CD8-positive, alpha-beta T cell (primary cell): ENCODE measurements at places on chromosomes 11 and 22. TPM values are rescaled to one million over a fixed set of nuclear protein-coding genes. Genes with fewer than 3 reads are reported as not detected.
A peak's percentile ranks its signal among the peaks of the same experiment; 100 is the strongest.

The OR6Q1 gene
- not detected for total RNA-seq

DNA sequence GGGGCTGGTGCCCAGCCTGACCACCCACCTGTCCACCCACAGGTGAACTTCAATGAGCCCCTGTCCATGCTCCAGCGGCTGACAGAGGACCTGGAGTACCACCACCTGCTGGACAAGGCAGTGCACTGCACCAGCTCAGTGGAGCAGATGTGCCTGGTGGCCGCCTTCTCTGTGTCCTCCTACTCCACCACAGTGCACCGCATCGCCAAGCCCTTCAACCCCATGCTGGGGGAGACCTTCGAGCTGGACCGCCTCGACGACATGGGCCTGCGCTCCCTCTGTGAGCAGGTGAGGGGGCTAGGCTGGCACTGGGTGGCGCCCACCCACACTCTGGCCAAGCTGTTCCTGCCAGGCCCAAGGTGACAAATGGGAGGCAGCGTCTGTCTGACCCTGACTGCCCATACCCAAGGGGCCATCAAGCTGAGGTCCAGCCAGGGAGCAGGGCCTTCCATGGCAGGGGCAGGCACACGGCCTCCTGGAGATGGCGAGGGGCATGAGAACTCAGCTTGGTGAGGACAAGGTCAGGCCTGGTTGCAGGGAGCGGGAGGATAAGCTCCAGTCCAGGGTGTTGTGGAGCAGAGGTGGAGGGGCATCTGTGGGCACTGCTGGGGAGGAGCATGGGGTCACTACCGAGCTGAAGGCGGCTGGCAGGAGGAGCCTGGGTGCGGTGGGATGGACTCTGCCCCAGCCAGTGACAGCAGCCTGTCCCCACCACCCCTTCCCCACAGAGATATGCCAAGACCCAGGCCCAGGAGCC is 77.7 kb downstream of the MORC2 start:
- DNase-seq = no peak

- no peak for DNase-seq
These were observed 297.7 kb upstream of the CCDC90B start for GRCh38 chr11:83583757-83584366.

DNA sequence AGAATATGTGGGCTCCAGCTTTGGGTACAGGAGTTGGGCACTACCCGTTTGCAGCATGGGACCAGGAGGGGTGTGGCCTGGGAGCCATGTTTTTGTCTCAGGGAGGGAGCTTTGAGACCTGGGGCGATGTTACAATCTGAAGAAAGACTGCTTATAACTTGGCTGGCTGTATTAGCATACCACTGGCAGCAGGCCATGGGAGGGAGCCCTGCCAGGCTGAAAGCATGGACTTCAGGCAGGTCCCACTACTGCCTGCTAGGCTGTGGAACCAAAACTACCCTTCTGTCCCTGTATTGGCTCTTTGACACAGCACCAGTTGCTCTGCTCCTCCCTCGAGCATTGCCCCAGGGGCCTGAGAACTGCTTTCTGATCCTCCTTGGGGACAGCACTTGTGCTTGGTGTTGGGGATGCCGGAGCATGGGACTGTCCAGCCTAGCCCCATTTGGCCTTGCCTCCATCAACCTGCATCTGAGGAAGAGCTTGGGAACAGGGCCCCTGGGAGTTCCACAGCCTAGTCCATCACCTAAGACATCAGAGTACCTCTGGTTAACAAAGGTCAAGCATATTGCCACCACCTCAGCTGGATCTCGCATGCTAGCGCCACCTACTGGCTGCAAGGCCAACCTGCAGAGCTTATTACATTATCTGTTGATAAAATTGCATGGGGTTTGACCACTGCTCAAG is 217.4 kb downstream of the SBF2 start:
- peak; percentile 39 for DNase-seq

- DNase-seq = no peak
These were observed 7.4 kb upstream of the CLMP start for GRCh38 chr11:123202155-123203151.

DNA sequence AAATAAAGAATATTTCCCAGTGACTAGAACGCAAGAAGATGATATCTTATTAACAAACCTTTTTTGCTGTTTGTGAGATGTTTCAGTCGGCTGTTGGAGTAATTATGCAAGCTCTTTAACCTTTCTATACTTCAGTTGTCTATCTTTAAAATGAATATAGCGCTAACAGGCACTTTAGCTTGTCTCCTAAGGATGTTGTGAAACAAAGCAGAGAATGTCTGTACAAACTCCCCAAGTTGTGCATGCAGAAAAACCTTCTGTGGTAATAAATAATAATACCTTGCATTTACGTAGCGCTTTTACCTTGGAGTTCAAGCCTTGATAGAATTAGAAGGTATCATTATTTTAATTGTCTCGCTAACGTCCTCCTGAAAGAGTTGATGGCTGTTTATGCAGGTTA is 1.9 kb upstream of the KDM2A start:
- no peak for DNase-seq

GRCh38 chr22:46749682-46750529 is 11.9 kb upstream of the CERK start:
- DNase-seq = no peak

GRCh38 chr22:42074132-42074811 is at the start of gene PHETA2:
Gene PHETA2, plus strand, starts transcription at chr22:42074248. Its CDS starts 3,046 bp downstream, at chr22:42077294.
- DNase-seq = peak; percentile 56

DNA sequence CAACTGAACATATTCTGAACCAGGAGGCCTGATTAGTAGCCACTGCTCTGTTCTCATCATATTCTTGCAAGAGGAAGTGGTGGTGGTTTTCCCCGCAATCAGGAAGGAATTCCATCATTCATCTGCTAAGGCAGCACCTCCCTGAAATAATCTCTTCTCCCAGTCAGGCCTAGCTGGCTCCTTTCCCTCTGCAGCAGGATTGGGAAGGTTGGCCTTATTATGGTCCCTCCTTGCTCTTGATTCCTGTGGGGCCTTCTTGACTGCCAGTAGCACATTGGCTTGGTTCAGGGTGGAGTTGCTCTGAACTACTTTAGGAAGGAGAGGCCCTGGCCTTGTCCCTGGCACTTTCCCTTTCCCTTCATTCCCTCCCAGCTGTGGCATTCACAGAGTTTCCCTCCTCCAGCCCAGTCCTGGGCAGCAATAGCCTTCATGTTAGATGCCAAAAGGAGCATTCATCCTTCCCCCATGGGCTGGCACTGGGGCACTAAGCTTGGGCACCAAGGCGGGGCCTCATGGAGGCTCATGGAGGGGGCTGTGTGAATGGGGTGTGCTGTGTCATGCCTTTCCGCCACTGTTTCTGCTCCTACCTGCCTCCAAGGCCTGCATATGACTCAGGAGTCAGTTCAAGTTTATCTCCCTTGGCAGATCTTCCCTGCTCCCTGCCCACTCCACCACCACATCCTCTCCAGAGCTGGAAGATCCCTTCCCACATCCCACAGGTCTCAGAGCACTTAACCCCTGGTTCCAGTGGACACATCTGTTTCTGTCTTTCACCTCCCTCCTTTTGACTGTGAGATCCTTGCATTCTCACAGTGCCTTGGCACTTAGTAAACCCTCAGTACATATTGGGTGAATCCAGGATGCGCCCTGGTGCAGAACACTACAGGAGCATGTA is 27.6 kb upstream of the CD44 start:
- no peak for DNase-seq

- peak; percentile 45 for DNase-seq
These were observed 34.4 kb upstream of the TRIM29 start for GRCh38 chr11:120172054-120172911.

- DNase-seq = no peak
These were observed 2.3 kb downstream of the PRSS23 start for GRCh38 chr11:86802601-86803051.

- DNase-seq = no peak
These were observed 27.4 kb upstream of the NRGN start for GRCh38 chr11:124712392-124712791.
